ENCODE measurements at places on chromosomes 12 and 14.
A peak's percentile ranks its signal among the peaks of the same experiment; 100 is the strongest.

DNA sequence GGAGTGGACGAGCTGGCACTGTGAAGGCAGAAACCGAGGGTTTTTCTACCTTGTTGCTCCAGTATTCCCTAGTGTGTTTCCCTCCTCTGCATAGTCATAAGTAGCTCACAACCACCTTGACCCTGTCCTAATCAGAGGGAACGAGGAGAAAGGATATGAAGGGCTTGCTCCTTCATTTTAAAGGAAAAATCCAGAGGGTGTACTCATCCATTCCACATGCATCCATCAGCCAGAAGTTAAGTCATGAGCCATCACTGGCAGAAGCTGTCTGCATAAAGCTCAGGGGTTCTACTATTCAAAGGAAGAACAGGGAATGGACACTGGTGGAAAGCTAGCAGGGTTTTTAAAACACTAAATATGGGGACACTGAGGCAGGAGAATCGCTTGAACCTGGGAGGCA is 84.3 kb upstream of the FOXN3 start:
- DNase-seq = no peak

DNA sequence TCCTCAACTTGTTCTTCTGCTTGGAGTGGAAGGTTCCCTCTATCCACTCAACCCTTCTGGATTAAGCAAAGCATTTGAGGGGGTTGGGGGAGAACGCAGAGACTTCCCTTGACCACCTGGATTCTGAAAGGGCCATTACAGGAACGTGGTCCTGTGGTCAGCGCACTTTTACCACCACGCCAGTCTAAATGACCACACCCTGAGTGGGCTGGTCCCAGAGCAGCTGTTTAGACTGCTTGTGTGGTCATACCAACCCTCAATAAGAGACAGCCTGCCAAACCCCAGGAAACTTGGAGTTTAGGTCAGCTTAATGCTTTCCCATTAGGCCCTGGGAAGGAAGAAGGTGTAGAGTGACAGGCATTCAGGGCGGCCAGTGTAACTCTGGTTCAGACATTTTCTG is 165.5 kb upstream of the ATP2B1 start:
- no peak for DNase-seq

DNA sequence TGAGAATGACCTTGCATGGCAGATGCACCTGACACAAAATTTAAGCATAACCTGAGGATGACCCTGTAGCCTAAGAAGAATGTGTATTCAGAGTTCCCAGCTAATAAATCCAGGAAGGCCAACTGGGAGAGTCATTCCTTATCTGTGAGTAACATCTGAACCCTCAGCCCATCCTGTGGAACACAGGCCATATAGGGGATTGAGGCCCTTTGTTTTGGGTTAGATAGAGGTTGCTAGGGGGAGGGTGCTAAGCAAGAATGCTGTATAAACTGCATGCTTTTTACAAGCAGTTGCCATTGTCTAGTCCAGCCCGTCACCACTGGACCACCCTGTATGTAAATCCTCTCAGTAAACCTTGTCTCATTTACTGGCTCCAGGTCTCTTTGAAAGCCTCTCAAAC is 77.0 kb downstream of the BICD1 start:
- no peak for DNase-seq

- DNase-seq = no peak
Measured at GRCh38 chr12:113911971-113912759, 54.0 kb downstream of the RBM19 start.

- DNase-seq = no peak
Measured at GRCh38 chr12:74539261-74539660, 1.6 kb downstream of the ATXN7L3B start.

DNA sequence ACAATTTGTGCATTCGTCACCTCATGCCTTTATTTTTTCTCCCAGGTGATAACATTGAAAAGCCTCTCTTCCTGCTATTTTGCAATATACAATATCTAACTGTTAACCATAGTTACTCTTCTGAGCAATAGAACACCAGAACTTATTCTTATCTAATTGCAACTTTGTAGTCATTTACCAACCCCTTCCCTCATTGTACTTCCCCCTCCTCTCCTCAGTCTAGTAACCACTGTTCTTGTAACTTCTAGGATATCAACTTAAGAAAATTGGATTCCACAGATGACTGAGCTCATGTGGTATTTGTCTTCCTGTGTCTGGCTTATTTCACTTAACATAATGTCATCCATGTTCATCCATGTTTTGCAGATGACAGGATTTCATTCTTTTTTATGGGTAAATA is 7.6 kb downstream of the MUCL1 start:
- no peak for DNase-seq

- DNase-seq = peak; percentile 8
Measured at GRCh38 chr12:54723379-54724256, 75.5 kb upstream of the DCD start.

DNA sequence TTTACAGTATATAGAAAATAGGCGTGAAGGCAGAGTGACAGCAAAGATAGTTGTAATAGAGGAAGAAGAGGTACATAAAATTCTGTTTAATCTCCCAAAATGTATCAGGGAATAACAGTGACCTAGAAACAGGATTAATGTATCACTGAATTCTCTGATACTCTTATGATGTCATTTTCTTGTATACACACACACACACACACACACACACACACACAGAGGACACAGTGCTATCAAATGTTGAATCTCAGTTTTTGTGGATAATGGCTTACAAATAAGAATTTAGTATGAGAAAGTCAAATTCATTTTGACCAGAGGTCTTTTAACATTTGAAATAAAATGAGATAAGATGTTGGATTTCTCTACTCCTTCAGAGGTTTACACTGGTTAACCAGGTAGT is 4.3 kb upstream of the LRIG3 start:
- no peak for DNase-seq

GRCh38 chr12:100699209-100699608 is 95.4 kb upstream of the ANO4 start:
- DNase-seq = no peak

- no peak for DNase-seq
Measured at GRCh38 chr14:87049950-87050349, 943.0 kb downstream of the GALC start.

- DNase-seq = no peak
Measured at GRCh38 chr12:96241846-96242256, 47.7 kb downstream of the ELK3 start.

DNA sequence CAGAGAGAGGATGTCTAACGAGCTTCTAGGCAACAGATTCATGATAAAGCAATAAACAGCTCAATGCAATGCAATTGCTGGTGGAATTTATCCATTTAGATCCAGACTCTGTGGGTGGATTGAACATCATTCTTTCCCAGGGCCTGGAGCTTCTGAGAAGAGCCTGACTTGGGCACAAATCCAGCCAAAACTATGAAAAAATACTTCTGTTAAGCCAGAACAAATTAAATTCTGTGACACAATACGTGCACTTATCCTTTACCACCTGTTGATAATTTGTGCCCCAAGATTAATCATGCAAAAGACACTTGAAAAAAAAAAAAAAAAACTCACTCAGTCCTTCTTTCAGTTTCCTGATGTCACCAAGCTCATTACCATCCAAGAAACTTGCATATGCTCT is 446.0 kb upstream of the DCN start:
- DNase-seq = no peak

DNA sequence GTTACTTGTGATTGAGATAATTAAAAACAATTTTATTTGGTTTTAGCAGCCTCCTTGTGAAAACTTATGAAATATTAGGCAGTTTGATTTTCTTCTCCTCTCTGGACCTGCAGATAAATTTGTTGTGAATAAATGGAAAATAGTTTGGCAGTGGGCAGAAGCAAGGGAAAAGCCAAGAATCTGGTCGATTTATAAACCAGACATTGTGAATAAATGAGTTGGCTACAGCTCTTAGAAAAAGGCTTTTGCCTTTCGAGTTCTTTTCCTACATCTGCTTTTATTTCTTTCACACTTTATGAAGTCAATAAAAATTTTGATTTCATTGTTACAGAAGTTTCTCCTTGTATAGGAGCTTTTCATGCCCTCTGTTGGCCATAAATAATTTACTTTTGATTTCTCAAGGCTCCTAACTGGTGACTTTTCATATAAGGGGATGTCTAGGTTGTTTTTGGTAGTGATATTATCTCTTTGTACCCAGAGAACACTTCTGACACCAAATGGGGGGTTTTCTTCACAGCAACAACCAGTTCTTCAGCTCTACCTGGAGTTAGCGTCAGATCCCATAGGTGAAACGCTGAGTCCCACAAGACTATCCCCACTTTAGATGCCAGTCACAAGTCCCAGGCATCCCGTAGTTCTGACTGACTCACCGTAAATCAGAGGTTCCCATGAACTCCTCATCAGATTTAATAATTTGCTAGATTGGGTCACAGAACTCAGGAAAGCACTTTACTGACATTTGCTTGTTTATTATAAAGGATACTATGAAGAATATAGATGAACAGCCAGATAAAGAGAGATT is 136.5 kb upstream of the DNM1L start:
- no peak for DNase-seq

- DNase-seq = no peak
Measured at GRCh38 chr12:30898846-30899245, 27.7 kb upstream of the TSPAN11 start.

- DNase-seq = peak; percentile 18
Measured at GRCh38 chr12:118404876-118405521, 28.6 kb downstream of the SUDS3 start.

GRCh38 chr12:48105321-48105866 is 485 bp downstream of the SENP1 start:
- DNase-seq = peak; percentile 77

DNA sequence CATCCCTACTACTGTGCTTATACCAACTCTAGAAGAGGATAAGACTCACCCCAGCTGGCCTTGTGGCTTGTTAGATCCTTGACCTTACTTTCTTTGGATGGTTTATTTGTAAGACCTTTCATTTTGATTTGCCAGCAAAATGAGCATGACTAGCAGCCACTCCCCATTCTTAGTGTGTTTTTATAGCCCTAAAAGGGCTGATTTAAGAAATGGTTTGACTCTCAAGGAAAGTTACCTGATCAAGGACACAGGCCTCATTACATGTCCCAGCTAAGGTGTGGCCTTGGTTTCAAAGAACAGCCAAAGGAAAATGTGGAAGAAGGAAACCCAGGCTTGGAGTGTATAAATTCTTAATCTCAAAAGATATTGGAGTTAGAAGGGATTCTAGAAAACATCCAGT is 41.4 kb downstream of the SLC17A8 start:
- DNase-seq = no peak

- DNase-seq = no peak
Measured at GRCh38 chr12:14169281-14169680, 187.9 kb upstream of the GRIN2B start.

DNA sequence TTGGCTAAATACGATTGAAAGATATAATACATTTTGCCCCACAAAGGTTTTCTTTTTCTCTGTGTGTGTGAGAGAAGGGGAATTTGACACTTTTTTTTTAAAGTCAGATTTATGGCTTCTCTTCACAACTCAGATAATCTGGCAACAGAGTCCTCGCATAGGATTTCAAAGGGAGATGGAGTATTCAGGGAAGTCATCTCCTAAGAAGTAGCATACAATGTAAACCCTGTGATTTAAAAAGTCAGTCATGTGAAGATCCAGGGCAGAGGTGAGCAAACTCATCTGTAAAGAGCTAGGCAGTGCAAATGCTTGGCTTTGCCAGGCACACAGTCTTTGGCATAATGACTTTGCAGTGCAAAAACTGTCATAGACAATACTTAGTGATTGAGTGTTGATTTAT is 1526.3 kb downstream of the AACS start:
- DNase-seq = no peak

Data from NCI-H1092 treated with DMSO at 0.1 percent for 48 hours (cell line).